NCI-H774 (cell line): ENCODE measurements at places on chromosomes 11 and 22.

DNA sequence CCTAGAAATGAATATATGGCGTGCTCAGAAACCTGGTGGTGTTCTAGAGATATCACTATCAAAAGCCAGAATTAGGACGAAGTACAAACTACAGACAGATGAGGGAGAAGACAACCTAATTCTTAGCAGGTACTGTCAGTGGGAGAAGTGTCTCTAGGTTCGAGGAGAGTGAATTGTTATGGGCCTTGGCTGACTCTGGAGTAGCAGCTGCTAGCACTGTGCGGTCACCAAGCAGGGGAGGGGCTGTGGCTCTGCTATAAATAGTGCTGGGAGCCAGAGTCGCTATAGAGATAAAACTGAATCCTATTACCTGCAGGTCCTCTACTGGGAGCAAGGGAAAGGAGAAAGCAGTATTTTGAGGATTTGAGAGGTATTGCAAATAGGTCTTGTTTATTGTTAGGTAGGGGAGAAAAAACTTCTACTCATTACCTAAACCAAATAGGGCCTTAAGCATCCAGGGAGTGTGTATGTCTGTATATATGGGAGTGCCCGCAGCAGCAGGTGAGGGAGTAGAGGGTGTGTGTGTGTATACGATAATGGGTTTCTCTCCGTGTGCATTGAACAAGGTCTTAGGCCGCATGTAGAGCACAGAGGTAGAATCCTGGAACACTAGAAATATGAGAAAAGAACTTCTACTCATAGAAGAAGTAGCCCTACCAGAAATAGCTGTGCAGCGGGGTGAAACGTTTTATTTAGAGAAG, 2.2 kb downstream of the MADD start:
- DNase-seq, result peak; percentile 8

GRCh38 chr11:68843052-68843561, 1.4 kb upstream of the CPT1A start:
- DNase-seq, result peak; percentile 75

GRCh38 chr11:12803086-12803826, 129.0 kb downstream of the TEAD1 start:
- DNase-seq, result no peak

- no peak for DNase-seq
Observed at GRCh38 chr11:73252577-73253191, 19.5 kb upstream of the P2RY6 start.

DNA sequence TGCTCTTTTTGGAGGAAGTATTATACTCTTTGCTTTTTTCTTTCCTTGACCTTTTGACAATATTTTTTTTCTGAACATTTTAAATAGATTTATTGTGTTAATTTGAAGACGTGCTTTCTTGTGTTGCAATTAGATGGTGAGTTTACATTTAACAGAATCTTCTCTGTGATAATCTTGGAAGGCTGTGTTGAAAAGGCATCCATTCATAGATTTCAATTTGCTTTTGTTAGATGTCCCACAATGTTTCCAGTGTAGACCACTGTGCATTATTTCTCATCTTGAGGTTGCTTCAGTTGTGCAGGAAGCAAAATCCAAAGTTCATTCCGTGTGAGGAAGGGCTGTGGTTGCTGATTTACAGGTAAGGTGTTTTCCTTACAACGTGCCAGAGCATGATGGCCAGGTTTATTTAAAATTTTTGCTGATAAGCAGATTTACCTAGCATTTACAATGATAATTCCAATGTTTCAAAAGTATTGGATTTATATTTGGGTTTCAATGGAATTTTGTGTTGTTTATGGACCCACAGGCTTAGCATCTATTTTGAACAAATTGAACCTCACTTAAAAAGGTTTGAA, 4.1 kb upstream of the OR5J2 start:
- no peak for DNase-seq
